Neural progenitor cell (in vitro differentiated cells): ENCODE measurements at places on chromosomes 1 and 21.

- DNase-seq = no peak
These were observed 27.4 kb upstream of the DNASE2B start for GRCh38 chr1:84370831-84371394.

GRCh38 chr1:10629816-10630571 lies 155.2 kb downstream of the PEX14 start:
- DNase-seq = no peak

DNA sequence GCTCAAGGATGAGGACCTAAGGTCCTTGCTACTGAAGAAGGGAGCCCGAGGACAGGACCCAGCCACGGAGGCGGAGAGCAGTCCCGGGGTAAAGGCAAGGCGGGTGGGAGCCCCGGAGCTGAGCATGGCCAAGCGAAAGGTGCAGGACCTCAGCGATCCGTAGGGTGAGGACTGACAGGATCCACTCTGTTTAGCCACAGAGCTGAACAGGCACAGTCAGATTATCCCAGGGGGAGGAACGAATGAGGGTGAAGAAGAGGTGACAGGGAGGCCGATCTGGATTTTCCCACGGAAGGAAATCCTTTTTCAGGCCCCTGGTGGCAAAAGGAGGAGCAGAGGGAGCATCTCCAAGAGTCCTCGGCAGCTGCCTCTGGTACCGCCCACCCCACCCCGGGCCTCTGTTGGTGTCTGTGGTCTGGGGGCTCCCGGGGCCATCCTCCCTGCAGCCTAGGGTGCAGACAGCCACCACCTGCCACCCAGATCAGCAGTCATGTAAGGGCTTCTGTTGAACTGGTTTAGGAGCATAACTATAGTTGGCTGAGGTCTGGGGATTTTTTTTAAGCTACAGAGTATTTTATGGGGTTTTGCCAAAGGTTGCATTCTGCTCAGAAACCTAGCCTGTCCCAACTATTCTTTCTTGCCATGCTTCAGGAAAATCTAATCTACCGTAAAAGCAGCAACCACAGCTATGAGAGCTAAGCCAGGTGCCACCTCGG lies 32.3 kb upstream of the LBR start:
- no peak for DNase-seq

DNA sequence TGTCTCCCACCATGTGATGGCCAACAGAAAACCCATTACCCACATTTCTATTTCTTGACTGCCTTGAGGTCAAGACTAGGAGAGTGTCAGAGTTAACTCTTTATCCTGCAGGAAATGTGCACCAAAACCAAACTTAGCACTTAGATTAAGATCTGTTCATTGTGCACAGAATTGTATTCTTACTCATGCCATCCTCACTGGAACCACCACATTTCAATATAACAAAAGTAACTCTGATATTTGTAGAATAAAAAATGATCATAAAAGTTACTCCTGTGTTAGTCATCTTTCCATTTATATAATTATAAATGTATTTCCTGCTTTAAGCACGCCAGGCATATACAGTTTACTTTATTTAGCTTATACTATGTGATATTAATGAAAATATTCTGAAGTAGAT lies 193.0 kb upstream of the DPYD start:
- no peak for DNase-seq

DNA sequence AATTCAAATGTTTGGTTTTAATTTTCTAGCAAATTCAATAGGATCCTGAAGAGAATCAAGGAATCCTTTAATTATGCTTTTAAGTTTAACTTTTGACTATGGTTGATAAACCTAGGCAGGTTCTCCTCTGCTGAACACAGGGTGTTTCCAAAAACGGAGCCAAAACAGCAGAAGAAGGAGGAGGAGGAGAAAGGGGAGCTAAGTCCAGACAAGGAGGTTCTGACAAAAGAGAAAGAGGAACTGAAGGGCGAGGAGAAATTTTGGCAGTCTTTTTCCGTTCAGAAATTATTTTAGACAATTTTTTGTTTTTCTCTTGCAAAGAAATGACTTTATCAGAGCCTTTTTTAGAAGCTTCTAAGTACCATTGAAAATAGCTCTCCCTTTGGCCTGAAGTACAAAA lies 33.2 kb upstream of the FNBP1L start:
- DNase-seq = no peak

DNA sequence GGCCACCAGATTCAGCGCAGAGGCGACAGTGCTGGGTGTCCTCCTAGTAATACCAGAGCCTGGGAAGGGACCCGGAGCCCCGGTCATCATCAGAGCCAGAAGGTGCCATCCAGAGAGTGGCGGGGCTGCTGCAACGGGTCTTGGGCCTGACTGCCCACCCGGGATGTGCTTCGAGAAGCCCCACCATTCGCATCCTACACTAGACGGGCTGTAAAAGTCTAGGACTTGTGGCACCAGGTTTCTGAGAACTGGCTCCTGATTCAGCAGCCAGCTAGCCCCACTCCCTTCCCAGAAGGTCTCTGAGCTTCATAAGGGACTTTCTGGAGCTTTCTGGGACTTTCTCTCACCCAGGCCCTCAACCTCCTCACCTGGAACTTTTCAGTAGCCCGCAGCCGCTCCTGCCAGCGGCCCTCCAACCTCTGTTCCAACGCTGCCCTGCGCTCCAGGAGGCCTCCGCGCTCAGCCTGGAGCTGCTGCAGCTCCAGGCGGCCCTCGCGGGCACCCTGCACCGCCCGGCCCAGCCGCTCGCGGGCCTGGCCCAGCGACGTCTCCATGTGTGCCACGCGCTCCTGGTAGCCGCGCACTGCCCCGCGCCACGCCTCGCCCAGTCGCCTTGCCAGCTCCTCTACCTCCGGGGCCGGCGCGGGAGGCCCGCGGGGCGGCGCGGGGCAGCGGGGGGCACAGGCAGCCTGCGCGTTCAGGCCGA lies 940 bp downstream of the NES start:
- DNase-seq = no peak

GRCh38 chr1:232951605-232952004 lies 1.2 kb downstream of the NTPCR start:
- DNase-seq = no peak

DNA sequence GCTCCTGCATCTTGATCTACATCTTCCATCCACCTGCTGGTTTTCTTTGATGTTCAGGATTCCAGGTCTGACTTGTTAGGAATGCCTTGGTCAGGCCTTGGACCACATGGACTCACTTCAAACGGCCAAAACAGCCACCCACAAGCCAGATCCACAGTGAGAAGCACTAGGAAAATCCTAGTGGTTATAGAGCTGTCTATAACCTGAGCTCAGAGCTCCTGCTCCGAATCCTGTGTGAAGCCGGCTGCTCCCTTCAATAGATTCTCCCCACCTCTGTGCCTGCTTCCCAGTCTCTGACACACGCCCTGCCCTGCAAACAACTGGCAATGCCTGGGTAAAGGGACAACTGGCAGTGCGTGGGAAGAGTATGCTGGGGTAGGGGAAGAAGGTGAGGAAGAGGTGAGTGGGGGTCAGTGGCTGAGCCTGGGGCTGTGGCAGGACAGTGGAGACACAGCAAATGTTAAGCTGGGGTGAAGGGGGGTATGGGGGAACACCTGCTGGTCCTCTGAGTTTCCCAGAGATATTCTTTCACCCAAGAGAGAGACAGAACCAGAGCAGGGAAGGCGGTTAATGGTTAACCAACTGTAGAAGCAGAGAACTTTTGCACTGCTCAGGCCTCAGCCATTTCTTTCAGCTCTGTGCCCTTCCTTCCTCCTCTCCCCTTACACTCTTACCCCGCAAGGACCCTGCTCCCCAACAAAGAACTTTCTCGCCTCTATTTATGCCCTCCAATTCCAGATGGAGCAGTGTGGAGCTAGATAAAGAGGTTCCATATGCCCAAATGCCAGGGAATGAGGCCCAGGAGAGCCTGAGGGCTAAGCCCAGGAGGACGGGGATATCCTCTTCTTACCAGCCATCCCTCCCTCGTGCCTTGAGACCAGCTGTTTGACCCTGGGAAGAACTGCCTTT lies 4.5 kb downstream of the PLXNA2 start:
- DNase-seq = peak; percentile 35

DNA sequence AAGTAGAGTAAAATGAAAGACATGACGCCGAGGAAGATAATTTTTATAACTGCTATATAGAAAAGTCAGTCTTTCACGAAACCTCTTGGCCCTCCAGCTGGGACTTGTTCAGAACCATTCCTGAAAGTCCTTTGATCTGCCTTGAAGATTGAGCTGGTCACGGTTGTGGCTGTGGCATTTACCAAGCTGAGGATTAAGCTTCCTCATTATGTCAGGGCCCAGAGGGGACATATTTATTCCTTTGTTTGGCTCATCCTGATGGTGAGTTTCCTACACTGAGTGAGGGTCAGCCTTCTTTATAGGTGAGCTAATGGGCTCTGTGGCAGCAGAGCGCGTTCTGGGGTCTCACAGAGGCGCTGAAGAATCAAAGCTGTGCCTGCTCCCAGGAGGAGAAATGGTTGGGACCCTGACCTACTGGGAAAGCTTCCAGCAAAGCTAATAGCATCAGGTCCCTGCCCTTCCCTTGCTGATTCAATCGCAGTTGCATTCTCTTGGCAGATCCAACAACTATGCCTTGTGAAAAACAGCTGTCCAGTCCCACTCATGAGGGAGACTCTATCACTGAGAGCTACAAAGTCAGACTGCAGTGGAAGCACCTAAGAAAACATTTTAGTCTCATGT lies 43.2 kb upstream of the PBX1 start:
- peak; percentile 36 for DNase-seq

- DNase-seq = no peak
These were observed 371.7 kb downstream of the PTPRC start for GRCh38 chr1:199010492-199010891.

- peak; percentile 8 for DNase-seq
These were observed 464.8 kb downstream of the PTBP2 start for GRCh38 chr1:97186381-97186780.

DNA sequence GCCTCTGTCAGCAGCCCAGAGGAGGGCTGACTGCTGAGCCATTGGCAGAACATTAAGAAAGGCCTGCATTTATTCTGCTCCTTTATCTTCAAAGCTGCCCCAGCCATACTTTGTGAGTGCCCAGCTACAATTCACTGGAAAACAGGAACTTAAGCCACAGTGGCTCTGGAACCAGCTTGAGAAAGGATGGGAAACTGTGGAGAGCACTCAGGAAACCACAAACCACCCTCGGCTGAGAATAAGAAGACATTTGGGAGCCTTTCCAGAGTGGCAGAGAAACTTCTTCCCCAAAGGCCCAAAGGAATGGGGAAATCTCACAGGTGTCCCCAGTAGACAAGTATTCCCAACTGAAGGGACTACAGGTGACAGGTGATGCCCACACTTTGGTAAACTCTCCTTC lies 1.8 kb downstream of the LAMB3 start:
- no peak for DNase-seq

DNA sequence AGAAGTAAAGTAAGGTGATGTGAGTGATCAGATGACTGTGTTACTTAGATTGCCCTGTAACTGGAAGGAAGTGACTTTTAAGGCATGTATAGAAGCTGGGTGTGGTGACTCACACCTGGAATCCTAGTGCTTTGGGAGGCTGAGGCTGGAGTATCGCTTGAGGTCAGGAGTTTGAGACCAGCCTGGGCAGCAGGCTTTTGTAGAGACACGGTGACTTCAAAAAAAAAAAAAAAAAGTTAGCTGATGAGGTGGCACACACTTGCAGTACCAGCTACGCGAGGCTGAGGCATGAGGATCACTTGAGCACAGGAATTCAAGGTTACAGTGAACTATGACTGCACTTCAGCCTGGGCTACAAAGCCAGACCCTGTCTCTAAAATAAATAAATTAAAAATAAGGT lies 2.3 kb upstream of the USP16 start:
- DNase-seq = no peak

- DNase-seq = no peak
These were observed 314.7 kb downstream of the NEGR1 start for GRCh38 chr1:71967670-71968069.

DNA sequence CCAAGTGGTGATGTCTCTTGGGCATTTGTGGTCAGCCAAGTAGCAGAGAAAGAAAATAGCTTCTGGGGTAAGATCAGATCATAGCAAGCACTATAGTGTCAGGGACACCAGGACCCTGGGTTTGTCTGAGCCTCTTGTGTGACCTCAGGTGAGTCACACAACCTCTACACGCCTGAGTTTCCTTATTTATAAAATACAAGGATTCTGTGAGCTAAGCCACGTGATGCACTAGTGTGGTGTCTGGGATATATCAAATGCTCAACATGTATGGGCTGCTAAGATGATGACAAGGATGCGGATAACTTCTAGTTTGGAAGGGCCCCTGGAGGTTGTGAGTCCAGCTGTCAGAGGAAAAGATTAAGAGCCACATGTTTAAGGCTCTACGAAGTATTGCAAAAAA lies 24.5 kb upstream of the ZNF436 start:
- DNase-seq = no peak

GRCh38 chr1:200415789-200416593 lies 6.2 kb upstream of the ZNF281 start:
- no peak for DNase-seq

- DNase-seq = no peak
These were observed 36.5 kb downstream of the SYF2 start for GRCh38 chr1:25195835-25196234.

GRCh38 chr1:168835176-168835575 lies 106.2 kb upstream of the DPT start:
- DNase-seq = no peak
